Activated T-cell treated with anti-CD3 and anti-CD28 coated beads, Interleukin-2, amount 50 U/mL, for 72 hours (primary cell): ENCODE measurements at places on chromosomes 5 and 9. TPM values are rescaled to one million over a fixed set of nuclear protein-coding genes. Genes with fewer than 3 reads are reported as not detected.

- peak; percentile 15 for DNase-seq
These were observed 35.8 kb downstream of the PTCH1 start for GRCh38 chr9:95481000-95481399.

GRCh38 chr5:122458278-122458872 lies 146.3 kb downstream of the SNCAIP start:
- no peak for DNase-seq

Gene GRXCR2
- total RNA-seq: not detected

Gene CDH9
- not detected for total RNA-seq

Gene CDC20B
- total RNA-seq: 0.10 TPM
